Activated gamma-delta T cell treated with Interleukin-2 at 50 U/mL for 16 hours (primary cell): ENCODE measurements at places on chromosomes 6 and 20.

GRCh38 chr20:1388741-1389483 is 3.9 kb downstream of the FKBP1A start:
- DNase-seq, result no peak

GRCh38 chr20:10649080-10649796 is 24.6 kb downstream of the JAG1 start:
- DNase-seq, result no peak

- DNase-seq, result peak; percentile 44
Observed at GRCh38 chr6:27836783-27837624, 75.2 kb downstream of the OR2B2 start.

DNA sequence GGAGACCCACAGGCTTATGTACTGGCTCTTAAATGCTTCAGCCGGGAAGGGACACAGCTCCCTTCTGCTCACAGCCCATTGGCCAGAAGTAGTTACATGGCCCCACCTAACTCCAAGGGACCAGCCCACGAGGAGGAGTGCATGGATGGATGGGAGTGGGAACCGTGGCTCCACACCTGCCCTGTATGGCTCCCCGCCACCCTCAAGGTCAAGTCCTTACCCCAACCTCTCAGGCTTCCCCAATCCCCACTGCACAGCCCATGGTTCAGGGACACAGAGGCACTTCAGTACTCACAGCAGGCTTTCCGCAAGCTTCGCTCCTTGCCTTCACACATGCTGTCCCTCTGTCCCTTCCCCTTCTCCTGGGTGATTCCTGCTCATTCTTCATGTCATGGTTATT is 137.9 kb upstream of the KCNG1 start:
- no peak for DNase-seq

- no peak for DNase-seq
Observed at GRCh38 chr6:131122516-131122915, 12.8 kb upstream of the AKAP7 start.

DNA sequence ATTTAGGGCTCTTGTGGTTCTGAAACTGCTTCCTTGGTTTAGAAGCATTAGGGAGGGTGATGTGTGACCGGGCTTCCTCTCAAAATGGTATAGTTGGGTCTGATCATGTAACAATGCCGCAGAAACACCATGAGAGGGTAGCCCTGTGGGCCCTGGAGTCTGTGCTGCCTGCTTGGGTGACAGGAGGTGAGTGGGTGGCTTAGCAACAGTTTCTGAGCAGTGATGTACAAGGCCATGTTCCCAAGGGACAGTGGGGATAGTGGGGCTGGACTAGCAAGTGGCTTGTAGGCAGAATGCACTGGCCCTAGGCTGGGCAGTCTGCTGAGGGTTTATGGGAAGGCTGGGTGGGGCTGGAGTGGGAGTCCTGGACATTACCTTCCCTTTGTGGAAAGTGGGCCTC is 106.9 kb upstream of the MYL9 start:
- no peak for DNase-seq

DNA sequence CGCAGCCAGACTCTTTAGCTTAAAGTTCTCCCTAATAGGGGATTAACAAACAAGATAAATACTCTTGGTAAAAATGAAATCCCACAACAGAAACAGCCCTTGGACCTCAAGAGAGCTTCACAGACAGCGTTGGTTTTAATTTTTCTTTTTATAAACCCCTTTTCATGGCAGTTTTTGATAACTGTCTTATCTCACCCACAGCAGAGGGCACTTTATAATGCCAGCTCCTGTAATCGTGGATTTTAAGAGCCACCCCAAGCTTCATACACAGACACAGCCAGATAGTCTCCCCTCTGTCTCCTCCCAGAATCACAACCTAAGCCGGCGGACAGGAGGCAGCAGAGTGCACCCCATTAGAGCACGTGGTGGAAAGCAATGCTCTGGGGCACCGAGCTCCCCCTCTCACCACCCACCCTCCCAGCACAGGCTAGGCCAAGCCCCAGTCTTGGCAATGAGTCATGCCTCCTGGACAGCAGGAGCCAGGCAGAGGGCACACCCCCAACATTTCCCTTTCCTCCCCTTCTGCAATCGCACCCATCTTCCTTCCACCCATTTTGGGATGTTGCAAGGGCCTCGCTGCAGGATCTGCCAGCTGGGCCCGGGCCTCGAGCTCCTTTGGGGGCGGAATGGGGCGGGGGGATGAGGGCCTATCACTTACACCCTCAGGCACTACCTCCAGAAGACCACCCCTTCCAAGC is 2.4 kb downstream of the JAG1 start:
- no peak for DNase-seq

DNA sequence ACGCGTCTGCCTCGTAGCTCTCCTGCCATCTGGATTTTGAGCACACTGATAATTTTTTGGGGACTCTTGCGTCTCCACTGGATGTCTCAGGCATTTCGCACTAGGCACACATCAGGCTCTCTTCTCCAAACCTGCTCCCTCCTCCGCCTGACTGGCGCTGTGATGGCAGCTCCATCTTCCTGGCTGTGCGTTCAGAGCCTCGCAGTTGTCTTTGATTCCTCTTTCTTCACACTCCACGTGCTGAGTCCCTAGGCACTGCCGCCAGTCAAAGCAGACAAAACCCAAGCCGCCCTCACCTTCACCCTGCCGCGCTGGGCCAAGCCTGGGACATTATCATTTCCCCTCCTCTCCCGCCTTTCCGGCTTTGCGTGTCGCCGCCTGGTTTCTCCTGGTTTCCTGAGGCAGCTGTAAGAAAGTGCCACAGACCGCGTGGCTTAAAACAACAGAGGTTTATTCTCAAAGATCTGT is 778 bp downstream of the PSMG4 start:
- DNase-seq, result peak; percentile 17

- DNase-seq, result no peak
Observed at GRCh38 chr6:167826896-167827582, at the start of gene AFDN. TSS of gene AFDN (plus strand) at chr6:167826911. CDS start at chr6:167827133, 222 bp downstream.

- no peak for DNase-seq
Observed at GRCh38 chr6:14066782-14067406, 50.7 kb upstream of the CD83 start.

DNA sequence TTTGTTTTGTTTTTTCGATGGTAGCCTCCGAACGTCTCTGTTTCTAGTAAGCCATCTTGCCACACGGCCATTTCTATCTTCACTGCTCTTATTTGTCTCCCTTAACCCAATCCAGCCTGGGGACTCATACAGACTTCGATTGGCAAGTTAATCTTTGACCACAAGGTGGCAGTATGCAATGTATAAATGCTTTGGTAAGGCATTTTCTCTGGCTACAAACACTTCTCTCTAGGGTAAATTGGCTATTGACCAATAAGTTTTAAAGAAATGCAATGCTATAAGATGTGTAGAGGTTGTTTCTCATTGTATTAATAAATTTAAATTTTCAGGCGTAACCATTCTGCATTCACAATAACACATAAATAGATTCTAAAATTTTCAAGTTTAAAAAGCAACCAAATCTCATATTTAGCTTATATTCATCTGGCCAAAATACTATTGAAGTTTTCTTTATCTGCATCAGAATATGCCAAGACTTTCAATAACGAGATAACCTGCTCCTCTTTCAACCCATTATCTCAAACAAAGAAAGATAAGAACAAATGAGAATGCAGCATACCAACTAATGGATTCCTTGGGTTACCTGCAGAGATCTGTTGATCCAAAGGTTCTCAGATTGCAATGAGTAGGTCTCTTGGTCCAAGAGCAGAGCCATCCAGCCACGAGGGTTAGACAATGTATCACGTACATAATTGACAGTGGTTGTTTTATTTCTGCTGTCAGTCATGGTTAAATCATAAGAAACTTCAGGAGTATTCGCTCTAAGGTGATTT is 231.9 kb downstream of the PKHD1 start:
- DNase-seq, result no peak

- no peak for DNase-seq
Observed at GRCh38 chr6:26131618-26132017, 44.4 kb downstream of the HFE start.

DNA sequence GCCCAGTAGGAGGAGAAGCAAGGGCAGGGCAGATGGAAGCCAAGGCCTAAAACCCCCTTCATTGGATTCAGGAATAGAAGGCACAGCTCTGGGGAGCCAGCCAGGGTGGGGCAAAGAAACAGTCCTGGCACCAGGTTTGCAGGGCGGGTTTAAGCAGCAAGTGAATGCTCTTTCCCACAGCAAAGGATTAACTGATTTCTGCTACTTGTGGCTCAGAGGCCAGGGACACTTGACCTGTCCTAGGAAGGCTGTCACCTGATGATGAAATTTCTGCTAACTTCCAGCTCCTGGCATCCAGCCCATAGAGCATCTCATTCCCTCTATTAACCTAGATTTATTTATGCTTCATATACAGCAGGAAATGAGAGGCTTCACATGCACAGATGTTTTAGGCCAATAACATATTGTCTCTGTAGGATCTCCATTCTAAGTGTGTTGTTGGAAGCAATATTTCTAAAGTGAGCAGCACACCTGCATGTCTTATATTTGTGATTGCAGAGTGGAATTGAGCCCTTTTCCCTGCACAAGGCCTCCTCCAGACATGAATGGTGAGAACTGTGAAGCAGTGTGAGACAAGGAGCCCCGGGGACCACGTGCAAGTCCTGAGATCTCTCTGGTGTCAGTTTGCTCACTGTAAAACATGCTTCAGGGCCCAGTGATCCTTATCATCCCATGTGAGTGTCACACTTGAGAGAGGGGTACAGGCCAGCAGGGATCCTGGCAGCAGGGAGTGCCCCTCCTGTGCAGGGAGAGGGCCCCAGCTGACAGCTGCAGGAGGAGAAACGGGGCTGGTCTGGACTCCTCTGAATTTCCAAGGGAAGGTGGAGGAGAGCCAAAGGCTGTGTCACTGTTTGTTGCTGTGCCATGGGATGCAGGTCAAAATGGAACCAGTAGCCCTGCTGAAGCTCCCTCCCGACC is 41.1 kb upstream of the CST5 start:
- no peak for DNase-seq

- DNase-seq, result no peak
Observed at GRCh38 chr20:3923818-3924217, 34.6 kb downstream of the PANK2 start.

DNA sequence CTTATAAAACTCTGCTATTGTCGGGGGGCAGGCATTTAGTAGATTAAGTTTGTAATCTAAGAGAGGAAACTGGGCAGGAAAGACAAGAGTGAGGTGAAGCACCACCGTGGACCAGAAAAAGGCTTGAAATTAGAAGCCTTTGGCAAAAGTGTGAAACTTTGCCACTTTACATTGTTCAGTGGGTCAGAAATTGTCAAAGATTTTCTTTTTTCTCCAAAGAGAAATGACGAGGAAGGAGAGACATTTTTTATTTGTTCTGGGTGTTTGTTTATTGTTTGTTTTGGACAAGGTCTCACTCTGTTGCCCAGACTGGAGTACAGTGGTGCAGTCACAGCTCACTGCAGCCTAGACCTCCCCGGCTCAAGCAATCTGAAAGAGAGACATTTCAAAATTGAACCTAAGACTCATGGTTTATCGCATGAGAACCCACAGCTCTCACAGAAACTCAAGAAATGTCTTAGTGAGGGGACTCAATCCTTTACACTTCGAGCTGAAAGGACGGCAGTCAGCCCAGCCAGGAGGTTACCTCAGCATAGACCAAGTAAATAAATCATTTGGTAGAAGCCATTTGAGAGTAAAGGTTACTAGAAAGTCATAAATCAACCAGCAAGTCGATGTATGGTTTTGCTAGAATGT is 262.8 kb upstream of the TAB2 start:
- no peak for DNase-seq

DNA sequence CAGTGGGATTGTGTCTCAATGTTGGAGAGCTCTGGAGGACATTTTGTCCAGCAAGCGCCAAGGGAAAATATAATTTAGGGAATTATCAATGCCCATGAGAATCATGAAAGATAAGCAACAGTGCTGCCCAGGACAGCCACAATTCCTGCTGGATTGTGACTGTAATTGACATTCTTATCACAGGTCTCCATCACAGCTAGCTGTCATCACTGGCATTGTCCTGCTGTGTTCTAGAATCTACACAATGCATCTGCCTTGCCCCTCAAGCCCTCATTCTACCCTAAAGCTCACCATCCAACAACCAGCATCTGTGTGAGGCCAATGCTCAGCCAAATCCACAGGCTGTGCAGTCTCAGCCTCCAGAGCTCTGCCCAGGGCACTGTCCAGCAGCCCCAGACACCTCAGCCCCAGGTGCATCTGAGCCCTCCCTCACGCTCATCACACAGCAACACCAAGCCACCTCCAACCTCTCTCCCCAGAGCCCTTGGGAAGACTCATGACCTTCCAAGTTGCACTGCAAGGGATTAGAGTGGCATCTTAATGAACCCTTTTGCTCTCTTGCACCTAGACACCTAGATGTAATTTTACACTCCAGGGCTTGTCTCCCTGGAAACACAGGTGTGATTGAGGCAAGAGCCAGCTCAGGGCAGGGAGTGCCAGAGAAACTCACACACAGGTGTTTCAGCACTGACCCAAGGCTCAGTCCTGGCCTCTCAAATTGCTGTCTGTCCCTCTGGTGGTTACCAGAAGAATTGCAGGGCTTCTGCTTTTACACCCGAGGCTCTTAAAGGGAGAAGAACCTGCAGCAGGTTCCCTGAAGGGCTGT is 85.2 kb upstream of the PHACTR3 start:
- peak; percentile 19 for DNase-seq

DNA sequence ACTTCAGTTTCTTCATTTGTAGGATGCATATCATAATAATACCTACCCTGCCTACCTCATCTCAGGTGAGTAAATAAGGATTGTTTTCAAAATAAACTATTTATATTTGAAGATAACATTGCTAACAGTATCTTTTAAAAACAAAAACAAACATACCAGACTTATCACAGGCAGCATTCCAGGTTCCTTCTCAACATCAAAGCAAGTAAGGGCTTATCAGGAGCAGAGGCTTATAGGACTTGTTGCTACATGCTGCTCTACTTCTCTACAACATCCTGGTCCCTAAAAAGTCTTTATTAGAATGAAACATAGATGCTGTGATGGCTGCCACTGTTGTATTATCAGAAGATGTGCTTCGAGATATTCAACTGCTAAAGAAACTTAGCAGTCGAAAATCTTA is 149.2 kb upstream of the PRDM1 start:
- no peak for DNase-seq

GRCh38 chr6:153096792-153097191 is 34.3 kb downstream of the RGS17 start:
- no peak for DNase-seq

GRCh38 chr6:33189625-33190448 is 2.4 kb downstream of the COL11A2 start:
- DNase-seq, result no peak
